ENCODE measurements at places on chromosomes 13 and 19. TPM values are rescaled to one million over a fixed set of nuclear protein-coding genes. Genes with fewer than 3 reads are reported as not detected.

MBD3L2 gene
- not detected for total RNA-seq

IL4I1 gene
- not detected for total RNA-seq

CNN1 gene
- total RNA-seq: not detected

PNMA8A gene
- not detected for total RNA-seq

HCST gene
- 12.2 TPM for total RNA-seq

TSHZ3 gene
- not detected for total RNA-seq

SMIM44 gene
- not detected for total RNA-seq

NRTN gene
- not detected for total RNA-seq

FGF22 gene
- total RNA-seq: not detected

TSKS gene
- total RNA-seq: 5.7 TPM

RPL13A gene
- total RNA-seq: 6,359 TPM

MBD3L2B gene
- not detected for total RNA-seq

ZNF491 gene
- 3.1 TPM for total RNA-seq

MEIOSIN gene
- total RNA-seq: not detected

LILRA5 gene
- total RNA-seq: not detected

PROZ gene
- total RNA-seq: not detected

NTN5 gene
- not detected for total RNA-seq

ERICH6B gene
- not detected for total RNA-seq

TMC4 gene
- 6.2 TPM for total RNA-seq

CLN5 gene
- total RNA-seq: 11.8 TPM

MISP3 gene
- 4.2 TPM for total RNA-seq

ZNF358 gene
- total RNA-seq: not detected

IL12RB1 gene
- total RNA-seq: 9.6 TPM

CD37 gene
- 975 TPM for total RNA-seq

CD209 gene
- not detected for total RNA-seq

APLP1 gene
- total RNA-seq: 9.9 TPM

SYCN gene
- total RNA-seq: not detected

PDX1 gene
- total RNA-seq: not detected

SPTBN4 gene
- 1.1 TPM for total RNA-seq

CGB5 gene
- total RNA-seq: not detected

GNG14 gene
- not detected for total RNA-seq

THSD8 gene
- 9.0 TPM for total RNA-seq

NKPD1 gene
- total RNA-seq: 1.2 TPM

TMEM190 gene
- total RNA-seq: not detected

ZNF57 gene
- 1.0 TPM for total RNA-seq

GRIN2D gene
- not detected for total RNA-seq

ZNF835 gene
- not detected for total RNA-seq

GTPBP3 gene
- total RNA-seq: 88.1 TPM

LINGO3 gene
- not detected for total RNA-seq

C2CD4C gene
- not detected for total RNA-seq

ANKRD27 gene
- total RNA-seq: 48.1 TPM

PCDH9 gene
- 3.7 TPM for total RNA-seq

LILRB3 gene
- total RNA-seq: 0.11 TPM

TMEM272 gene
- total RNA-seq: 0.15 TPM

Data from Karpas-422 (cell line).